ENCODE measurements at places on chromosomes 12 and 14.

DNA sequence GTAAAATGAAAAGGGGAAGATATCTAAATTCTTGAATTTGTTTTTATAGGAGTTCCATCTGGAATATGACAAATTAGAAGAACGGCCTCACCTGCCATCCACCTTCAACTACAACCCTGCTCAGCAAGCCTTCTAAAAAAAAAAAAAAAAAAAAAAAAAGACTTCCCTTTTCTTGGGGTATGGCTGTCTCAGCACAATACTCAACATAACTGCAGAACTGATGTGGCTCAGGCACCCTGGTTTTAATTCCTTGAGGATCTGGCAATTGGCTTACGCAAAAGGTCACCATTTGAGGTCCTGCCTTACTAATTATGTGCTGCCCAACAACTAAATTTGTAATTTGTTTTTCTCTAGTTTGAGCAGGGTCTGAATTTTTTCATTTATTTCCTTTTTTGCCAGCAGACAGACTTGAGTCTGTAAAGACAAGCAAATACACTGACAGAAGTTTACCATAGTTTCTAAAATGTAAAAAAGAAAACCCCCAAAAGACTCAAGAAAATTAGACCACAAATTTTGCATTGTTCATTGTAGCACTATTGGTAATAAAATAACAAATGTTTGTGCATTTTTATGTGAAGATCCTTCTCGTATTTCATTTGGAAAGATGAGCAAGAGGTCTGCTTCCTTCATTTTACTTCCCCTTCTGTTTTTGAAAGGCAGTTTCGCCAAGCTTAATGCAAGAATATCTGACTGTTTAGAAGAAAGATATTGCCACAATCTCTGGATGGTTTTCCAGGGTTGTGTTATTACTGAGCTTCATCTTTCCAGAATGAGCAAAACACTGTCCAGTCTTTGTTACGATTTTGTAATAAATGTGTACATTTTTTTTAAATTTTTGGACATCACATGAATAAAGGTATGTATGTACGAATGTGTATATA is 12.1 kb upstream of the KCNMB4 start:
- DNase-seq, result no peak

DNA sequence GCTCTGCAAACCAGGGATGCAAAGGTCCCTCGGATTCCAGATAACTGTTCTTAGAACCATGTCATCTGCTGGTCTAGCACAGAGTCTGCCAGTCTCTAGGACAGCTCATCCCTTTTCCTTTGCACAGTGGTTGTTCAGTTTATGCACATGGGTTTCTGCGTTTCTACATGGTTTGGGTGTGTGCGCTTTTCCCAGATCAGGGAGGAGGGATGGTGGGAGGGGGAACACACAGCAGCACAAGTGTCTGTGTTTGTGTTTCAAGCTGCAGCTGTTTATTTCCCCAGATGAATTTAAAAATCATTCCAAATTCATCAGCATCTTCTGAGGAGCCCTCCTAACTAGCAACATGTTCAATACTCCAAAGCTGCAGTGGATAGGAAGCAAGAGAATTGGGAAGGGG is 45.4 kb downstream of the ANO2 start:
- DNase-seq, result no peak

DNA sequence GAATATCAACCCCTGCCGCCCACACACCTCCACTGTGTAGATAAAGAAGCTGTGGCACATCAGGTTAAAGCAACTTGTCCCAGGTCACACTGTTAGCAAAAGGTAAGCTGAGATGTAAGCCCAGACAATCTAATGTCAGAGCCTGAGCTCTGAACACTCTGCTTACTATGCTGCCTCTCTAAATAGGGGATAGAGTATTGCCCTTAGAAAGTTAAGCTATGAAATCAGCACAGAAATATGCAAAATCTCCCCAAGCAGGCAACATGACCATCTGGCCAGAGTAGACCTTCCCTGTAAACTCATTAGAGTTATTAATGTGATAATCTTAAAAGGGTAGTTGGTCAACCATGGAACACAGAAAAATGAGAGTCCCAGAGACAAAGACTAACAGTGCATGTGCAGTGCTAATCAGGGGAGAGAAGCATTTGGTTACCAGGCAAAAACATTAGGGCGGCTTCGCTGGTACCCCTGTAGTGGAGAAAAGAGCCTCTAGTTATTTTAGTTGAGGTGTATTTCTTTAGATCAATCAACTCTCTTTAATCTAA is 171.0 kb downstream of the BTG1 start:
- no peak for DNase-seq

DNA sequence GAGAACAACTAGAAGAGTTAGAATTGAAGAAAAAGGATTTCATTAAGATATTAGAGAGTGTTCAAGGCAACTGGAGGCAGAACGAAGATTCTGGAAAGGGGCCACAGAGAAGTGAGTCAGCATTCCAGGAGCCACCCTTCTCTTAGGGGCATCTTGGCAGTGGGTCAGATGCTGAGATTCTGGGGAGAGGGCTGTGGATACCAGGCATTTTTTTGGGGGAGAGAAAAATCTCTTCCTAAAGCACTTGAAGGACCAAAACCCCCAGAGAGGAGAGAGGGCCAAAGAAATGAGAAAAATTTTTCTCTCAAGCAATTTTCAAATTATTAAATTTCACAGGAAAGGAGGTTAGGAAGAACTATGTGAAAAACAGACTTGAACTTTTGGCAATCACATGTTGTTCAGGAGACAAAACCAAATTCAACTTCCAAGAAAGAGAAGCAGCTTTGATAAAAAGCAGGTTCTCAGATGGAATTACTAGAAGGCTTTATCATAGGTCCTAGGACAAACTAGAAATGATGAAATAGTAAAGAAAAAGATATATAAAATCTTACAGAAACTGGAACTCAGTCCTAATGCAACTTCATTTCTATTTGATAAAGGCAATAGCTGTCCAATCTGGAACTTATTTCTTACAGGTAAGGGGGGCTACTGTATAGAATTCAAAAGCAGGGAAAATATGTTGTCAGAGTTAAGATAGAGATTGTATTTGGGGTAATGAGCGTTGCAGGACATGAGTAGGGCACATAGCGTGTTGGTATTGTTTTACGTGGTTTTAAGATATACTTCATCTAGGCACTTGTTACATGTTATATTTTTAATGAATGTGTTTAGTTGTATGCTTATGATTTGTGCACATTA is 1.1 kb upstream of the CLEC2D start:
- peak; percentile 65 for DNase-seq

DNA sequence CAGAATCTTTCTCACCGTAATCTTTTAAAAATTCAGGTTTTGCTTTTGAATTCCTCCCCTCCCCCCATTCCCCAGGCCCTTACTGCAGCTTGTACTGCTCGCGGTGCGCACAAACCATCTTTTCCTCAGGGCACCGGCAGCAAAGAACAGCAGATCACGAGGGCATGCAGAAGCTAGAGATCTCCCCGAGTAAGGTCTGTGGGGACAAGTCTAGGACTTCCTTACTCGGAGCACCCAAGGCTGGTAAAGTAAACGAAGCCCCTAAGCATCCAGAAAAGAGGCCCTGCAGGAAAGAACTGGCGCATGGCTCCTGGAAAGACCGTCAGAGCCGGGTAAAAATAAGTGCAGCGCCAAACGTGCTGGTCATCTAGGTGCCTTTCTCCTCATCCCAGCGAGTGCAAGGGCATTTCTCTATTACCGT is 727 bp downstream of the LDHB start:
- no peak for DNase-seq

GRCh38 chr12:48592591-48593086 is 22.8 kb upstream of the LALBA start:
- DNase-seq, result no peak

DNA sequence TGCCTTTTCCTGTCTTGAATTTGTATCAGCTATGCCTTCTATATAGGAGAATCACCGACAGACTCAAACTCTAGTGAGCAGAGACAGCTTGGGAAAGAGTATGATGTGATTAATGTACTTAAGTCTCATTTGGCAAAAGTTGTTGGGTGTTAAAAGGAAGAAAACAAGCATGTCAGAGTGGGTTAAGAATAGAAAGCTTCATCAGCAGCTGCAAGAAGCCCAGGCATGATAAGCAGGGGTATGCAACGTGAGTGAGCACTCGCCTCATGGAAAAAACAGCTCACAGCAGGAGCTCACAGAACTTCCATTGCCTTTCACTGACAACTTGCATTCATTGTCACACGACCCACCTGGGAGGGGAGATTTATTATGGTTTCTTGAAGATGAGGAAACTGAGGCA is 35.9 kb upstream of the WNK1 start:
- no peak for DNase-seq

GRCh38 chr12:26884765-26885576 is 52.0 kb upstream of the ITPR2 start:
- DNase-seq, result peak; percentile 45

DNA sequence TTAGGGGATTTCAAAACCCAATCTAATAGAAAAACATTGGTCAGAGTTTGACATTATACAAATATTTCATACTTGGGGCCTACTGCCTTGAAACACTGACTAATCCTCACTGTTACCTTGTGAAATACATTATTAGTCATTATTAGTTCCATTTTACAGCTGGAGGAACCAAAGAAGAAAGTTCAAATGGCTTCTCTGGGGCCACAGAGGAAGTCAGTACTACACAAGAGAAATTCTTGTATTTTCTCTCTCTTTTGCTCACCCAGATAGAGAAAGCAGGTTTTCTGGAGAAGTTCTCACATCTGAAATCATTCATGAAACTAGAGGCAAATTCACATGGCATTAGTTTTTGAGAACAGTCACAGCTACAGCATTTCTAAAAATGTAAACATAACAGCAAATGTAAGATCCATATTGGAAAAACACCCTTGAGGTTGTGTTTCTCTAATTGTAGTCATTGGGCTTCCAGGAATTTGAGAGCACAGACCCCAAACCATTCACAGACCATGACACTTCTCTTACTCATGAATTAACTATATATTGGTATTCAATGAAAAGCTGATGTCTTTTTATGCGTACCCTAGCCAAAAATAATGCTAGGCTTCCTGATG is 83.0 kb downstream of the LLPH start:
- peak; percentile 66 for DNase-seq

DNA sequence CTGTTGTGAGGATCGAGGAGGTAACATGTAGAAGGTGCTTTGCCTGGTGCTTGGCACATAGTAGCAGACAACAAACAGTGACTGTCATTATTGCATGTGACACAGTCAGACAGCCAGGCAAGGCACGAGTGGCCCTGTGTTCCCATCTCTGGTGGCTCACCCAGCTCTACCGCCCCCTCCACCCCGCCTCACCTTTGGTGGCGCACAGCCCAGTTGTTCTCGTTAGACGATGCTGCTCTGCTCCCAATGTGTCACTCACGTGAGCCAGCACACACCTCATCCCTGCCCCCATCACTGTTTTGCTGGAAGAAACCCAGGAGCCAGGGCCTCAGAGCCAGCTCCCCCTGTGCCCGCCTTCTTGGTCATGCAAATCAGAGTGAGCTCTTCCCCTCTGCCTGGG is 113.3 kb downstream of the CALM1 start:
- DNase-seq, result no peak

- no peak for DNase-seq
Observed at GRCh38 chr12:56326533-56326932, 7.3 kb downstream of the PAN2 start.

Measured in fibroblast of skin of left biceps (primary cell).